ENCODE measurements at places on chromosomes 6 and 20. TPM values are rescaled to one million over a fixed set of nuclear protein-coding genes. Genes with fewer than 3 reads are reported as not detected.

The BPIFB4 gene
- total RNA-seq = not detected

The RCAN2 gene
- total RNA-seq = 3.0 TPM

The AKAP12 gene
- 52.3 TPM for total RNA-seq

The GNRH2 gene
- total RNA-seq = 1.1 TPM

The CLIC5 gene
- 0.20 TPM for total RNA-seq

The TRIM31 gene
- total RNA-seq = not detected

The BPIFA1 gene
- not detected for total RNA-seq

The SIRPB2 gene
- not detected for total RNA-seq

The TCF15 gene
- 2.0 TPM for total RNA-seq

GRCh38 chr6:16651871-16652270, 109.4 kb downstream of the ATXN1 start:
- H3K4me1 ChIP-seq = 0 out of 2 replicates have a peak, but pooled peaks cover 1% of the 10 kb centered on the region
- no peak overlapping the region for H3K4me3 ChIP-seq
- H3K27me3 ChIP-seq = no peaks in the 10 kb centered on the region
- H3K27ac ChIP-seq = no peak overlapping the region

- no peaks in the 10 kb centered on the region for H3K27me3 ChIP-seq
- no peak for DNase-seq
- peaks cover 42% of the 10 kb centered on the region for H3K36me3 ChIP-seq
- no peak overlapping the region for H3K27ac ChIP-seq
Observed at GRCh38 chr6:89840538-89840937, 10.9 kb downstream of the CASP8AP2 start.

GRCh38 chr6:26159357-26160273, 72.4 kb downstream of the HFE start:
- H3K27me3 ChIP-seq = no peaks in the 10 kb centered on the region
- peaks cover 2% of the 10 kb centered on the region for H3K36me3 ChIP-seq
- H3K4me3 ChIP-seq = peak overlapping the region; percentile 88
